ENCODE measurements at places on chromosomes 16 and 17.

DNA sequence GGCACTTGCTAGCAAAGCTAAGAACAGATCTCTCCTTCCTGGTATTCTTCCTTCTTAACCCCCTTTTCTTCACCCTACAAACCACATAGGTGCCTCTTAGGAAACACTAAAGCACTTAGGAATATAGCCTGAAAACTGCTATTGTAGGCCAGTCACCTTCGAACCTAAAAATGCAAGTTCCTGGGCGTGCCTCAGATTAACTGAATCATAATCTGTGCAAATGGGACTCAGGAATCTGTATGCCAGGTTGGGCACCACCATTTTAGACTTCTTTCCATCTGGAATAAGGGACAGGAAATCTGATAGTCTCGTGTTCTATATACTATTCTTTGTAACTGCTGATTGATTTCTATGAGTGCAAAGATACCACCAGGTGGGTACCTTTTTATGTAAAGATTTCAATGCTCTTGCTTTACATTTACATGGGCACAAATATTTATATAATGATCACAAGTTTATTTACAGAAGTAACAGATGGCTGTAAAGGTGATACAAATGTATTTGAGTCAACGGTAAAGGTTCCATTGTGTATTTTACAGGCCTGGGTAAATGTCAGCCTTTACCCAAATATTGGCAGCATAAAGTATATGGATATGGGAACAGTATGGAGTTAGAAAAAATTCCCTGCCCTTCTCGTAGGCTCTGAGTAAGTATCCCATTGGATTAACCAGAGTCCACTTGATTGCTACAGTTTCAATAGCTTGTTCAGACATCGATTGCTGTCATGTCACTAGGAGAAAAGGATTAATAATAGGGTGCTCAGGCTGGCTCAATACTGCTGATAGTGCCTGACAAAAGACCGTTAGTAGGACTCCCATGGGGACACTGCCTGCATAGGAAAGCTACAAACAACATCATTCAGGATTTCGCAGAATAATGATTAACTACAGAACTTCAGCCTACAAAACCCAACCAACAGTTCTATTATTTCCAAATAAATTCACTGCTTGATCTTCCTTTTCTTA, 124.7 kb downstream of the SNX11 start:
- no peak for DNase-seq

- DNase-seq, result no peak
Observed at GRCh38 chr16:57956924-57957672, 13.8 kb downstream of the CNGB1 start.

- no peak for DNase-seq
Observed at GRCh38 chr17:9258115-9259015, 237.1 kb downstream of the NTN1 start.

DNA sequence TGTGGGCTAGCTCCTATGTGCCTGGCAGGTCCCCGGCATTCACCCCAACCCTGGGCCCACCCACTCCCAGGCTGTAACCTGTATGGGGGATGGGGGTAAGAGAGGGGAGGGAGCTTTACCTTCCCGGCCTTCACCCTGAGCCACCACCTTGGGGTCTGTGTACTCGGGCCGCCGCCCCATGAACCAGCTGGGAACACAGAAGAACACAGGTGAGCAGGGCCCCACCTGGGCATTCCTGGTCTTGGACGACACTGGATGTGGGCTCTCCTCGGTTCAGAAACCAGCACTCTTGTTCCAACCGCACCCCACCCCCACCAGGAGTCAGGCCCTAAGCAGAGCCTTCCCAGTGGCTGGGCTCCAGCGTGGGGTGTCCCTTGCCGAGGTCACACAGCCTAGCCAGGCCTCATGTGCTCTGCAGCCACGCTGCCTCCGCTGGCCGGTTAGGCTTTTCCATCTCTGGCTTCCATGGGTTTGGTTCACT, 18.8 kb downstream of the B9D1 start:
- DNase-seq, result no peak

DNA sequence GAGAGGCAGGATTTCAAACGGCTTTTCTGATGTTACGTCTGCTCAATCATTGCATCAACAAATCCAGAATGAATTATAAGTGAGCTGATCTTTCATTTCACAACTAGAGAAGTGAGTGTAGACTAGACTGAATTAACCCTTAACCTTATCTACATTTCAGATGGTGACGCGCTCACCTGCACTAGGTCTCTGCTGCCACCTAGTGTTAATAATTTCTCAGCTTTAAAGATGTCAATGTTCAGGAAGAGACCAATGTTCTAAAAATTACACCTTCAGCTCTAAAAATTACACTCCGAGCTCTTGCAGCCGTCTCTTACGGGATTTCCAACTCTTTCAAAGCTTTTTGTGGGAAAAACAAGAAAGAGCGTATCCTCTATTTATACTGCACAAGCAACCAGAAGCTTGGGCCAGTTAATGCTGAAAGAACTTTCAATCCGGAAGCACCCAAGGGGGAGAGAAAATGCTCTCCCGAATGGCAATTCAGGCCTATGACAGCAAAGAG, 88.2 kb upstream of the FA2H start:
- peak; percentile 61 for DNase-seq

Data from CD4-positive, alpha-beta T cell treated with Interleukin-17A for 1 hour (primary cell).